ENCODE measurements at places on chromosomes 5 and 9. TPM values are rescaled to one million over a fixed set of nuclear protein-coding genes. Genes with fewer than 3 reads are reported as not detected.

CA9 gene
- 21.8 TPM for total RNA-seq

- no peak for DNase-seq
Measured at GRCh38 chr5:118776755-118777154, 211.6 kb downstream of the DTWD2 start.

DNA sequence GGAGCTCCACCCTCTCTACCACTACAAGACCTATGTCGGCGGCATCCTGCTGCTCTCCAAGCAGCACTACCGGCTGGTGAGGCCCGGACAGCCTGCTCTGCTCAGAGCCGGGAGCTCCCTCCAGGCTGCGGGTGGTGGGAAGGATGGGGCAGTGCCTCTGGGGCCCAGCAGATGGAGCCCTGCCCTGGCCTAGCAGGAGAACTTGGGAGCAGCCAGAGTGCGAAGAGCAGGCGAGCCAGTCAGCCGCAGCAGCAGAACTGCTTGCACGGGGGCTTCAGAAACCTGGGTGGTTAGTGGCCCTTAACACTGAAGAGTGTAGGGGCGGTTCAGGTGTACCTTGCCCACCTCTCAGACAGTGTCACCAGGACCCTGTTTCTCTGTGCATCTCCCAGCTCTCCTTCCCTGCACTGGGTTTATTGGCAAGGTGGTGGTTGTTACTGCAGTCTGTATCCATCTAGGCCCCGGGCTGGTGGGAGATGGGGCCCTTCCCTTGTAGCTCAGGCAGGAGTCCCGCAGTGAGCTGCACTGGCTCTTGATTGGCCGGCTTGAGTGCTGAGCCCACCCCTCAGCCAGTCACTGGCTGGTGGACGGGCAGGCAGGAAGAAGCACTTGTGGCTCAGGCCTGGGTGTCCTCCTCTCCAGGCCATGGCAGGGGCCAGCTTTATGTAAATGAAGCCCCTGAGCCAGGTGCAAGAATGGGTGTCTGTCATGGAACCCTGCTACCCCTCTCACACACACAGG, 7.7 kb downstream of the B4GALT7 start:
- peak; percentile 85 for DNase-seq

DNA sequence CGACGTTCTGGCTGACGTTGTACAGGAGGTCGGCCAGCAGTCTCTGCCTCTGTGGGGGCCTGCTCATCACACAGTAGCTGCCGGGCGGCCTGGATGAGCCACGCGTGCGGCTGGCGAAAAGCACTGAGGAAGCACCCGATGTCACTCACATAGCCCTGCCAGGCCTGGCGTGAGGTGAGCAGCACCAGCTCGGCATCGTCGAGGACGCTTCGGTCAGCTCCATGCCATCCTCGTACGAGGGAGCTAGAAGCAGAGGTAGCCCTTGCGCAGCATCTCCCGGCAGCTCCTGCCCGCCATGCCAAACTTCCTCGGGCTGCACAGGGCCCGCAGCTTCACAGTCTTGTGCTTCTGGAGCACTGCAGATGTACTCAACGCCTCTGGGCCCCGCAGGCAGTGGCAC, 6.2 kb downstream of the NDUFB6 start:
- DNase-seq, result no peak

DNA sequence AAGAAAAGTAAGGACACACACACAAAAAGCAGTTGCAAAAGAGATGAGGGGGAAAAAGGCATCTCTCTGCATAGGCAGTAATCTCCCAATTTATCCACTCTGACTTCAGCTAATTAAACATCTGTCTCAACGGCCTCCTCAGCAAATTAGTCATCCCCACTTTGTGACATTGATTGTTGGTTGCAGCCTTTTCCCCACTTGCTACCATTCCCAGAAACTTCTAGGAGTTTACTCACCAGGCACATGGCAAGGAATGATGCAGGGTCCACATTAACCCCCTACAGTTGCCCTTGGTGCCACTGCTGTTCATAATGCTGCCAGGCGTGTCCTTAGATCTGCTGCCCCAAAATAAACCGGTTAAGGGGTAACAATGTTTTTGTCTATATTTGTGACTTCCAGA, 174.6 kb downstream of the MAPKAP1 start:
- no peak for DNase-seq

TRPM3 gene
- total RNA-seq, result 1.3 TPM

CTXN3 gene
- total RNA-seq, result not detected

CAVIN4 gene
- total RNA-seq, result 0.33 TPM

GRCh38 chr5:14396066-14396465, 185.5 kb upstream of the OTULINL start:
- no peak for DNase-seq

DNA sequence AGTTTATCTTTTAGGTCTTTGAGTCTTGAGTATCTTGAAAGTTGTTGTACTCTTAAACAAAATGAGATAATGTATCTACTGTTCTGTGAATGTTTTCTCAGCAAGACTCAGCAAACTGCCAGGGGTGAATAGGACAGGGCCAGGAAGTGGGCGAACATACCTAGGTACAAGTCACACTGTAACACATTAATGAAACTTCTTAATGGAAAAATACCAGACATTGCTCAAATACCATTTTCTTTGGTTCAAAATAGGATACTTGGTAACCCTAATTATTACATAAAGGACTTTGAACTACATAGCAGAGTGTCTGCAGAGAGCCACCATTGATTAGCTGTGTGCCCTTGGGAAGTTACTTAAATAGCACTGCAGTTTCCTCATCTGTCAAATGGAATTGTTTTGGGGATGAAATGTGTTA, 197.5 kb downstream of the ARHGEF28 start:
- peak; percentile 51 for DNase-seq

PRKAA1 gene
- total RNA-seq, result 70.9 TPM

GRCh38 chr5:115962239-115962564, at the start of gene LVRN:
Gene LVRN, plus strand, starts transcription at chr5:115962475. Its CDS starts 143 bp downstream, at chr5:115962618.
- no peak for DNase-seq

GRCh38 chr5:64861281-64861680, 92.6 kb downstream of the CWC27 start:
- no peak for DNase-seq

- DNase-seq, result peak; percentile 84
Measured at GRCh38 chr5:179060116-179061008, at the start of gene ZNF354C. Gene ZNF354C, plus strand, starts transcription at chr5:179060373. Its CDS starts 1,696 bp downstream, at chr5:179062069.

- DNase-seq, result no peak
Measured at GRCh38 chr5:133412661-133413060, 199.7 kb downstream of the FSTL4 start.

- no peak for DNase-seq
Measured at GRCh38 chr5:32201122-32201753, 27.1 kb upstream of the GOLPH3 start.

DNA sequence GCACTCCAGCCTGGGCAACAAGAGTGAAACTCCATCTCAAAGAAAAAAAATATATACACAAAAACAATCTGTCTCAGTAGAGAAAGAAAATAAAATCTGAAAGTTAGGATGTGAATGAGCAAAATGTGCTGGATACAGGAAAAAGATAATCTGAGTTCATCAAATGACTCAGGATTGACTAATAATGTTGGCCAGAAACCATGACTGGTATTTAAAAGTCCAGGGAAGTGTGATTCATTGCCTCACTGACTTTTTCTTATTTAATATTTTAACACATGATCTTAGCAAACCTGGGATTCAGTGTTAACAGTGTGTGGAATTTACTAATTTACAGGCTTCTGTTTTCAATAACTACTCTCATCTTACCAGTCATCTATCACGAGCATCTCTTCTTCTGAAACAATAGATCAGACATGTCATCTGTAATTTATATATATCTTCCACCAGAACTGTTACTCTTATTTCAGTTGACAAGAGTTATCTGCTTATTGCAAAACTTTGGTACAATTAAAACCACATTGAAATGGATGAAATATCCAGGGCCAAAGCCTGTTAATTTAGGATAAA, 256.7 kb downstream of the CDH12 start:
- no peak for DNase-seq

- DNase-seq, result no peak
Measured at GRCh38 chr5:82817897-82818676, 259.1 kb downstream of the TMEM167A start.

GRCh38 chr5:67065237-67065636, 131.4 kb downstream of the CD180 start:
- DNase-seq, result no peak

CDO1 gene
- total RNA-seq, result 7.3 TPM

DNA sequence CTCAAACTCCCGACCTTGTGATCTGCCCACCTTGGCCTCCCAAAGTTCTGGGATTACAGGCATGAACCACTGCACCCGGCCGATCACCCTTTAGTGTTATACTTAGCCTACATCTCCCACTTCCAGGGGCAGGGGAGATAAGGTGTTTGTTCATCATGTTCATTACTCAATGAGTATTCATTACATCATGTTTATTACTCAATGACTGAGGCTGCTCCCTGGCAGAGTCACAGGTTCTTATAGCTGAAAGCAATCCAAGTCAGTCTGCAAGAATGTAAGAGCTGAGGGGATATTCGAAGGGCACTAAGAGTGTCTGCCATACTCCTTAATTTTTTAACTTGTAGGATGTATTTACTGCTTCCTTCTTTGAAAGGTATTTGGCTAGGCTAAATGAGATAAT, 214.2 kb downstream of the SPATA31D1 start:
- no peak for DNase-seq

DNA sequence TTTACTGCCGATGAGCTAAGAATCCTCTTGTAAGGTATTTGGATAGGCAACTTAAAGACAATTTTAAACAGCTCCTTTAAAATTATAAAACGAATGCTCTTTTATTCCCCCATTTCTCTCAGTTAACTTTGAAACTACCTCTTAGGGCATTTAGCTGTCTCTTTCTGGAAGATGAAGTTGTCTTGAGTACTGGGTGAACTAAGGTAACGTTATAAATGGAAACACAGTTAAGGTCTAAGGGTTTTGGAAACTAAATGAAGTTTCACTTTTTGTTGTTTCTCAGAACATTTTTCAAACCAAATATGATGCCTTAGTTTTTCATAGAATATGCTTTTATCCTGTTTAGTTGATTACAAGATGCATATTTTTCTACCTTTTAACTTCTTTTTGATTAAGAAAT, 6.8 kb downstream of the UBE2R2 start:
- no peak for DNase-seq

GRCh38 chr5:107476783-107477182, 194.0 kb downstream of the EFNA5 start:
- DNase-seq, result peak; percentile 15

NEUROG1 gene
- not detected for total RNA-seq

GRCh38 chr5:103624675-103625074, 62.1 kb upstream of the NUDT12 start:
- DNase-seq, result no peak

GNA14 gene
- 5.3 TPM for total RNA-seq

DNA sequence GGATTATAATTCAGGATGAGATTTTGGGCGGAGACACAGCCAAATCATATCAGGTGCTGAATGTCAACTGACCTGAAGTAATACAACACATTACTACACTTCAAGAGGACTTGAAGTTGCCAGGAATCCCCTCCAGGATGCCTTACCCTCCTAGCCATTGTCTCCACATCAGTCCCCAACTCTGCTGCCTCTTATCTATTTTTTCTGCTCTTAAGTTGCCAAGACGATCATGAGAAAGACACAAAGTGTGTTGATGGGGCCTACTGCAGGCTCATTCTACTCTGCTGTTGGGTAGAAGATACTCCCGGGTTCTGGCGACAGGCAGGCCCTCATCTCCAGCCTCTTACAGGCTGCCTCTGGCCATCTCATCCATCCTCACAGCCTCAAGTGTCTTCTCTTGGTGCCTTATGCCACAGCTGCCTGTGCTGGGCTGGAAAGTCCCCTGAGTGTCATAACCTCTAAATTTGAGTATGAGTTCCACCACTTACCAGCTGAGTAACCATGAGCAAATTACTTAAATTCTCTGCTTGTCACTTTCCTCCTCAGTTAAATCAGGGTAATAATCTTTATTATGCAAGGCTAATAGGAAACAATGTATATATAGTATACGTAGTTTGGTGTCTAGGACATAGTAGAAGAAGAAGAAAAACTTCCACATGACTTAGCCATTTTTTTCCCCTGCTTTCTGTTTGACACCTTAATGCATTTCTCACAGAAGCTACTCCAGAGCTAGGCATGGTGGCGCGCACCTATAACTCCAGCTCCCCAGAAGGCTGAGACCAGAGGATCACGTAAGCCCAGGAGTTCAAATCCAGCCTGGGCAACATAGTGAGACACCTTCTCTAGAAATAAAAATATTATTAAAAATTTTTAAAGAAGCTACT, 73.0 kb upstream of the SNX2 start:
- DNase-seq, result no peak

DNA sequence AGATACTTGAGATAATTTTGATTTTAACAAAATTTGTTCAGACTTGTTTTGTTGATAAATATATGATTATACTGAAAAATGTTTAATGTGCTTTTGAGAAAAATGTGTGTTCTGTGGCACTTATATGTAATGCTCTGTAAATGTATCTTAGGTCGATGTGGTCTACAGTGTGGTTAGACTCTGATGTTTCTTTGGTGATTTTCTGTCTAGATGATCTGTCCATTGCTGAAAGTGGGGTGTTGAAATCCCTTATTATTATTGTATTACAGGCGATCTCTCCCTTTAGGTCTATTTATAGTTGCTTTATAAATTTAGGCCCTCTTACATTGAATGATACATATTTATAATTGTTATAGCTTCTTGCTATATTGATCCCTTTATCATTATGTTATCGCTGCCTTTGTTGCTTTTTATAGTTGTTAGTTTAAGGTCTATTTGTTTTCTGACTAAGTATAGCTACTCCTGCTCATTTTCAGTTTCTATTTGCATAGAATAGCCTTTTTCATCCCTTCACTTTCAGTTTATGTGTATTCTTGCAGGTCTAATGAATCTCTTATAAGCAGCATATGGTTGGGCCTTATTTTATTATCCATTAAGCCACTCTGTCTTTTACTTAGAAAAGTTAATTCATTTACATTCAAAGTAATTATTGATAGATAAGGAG, 124.3 kb downstream of the MRPS30 start:
- DNase-seq, result no peak

AK8 gene
- total RNA-seq, result not detected

PURA gene
- 34.6 TPM for total RNA-seq

FYB1 gene
- 2.9 TPM for total RNA-seq

DNA sequence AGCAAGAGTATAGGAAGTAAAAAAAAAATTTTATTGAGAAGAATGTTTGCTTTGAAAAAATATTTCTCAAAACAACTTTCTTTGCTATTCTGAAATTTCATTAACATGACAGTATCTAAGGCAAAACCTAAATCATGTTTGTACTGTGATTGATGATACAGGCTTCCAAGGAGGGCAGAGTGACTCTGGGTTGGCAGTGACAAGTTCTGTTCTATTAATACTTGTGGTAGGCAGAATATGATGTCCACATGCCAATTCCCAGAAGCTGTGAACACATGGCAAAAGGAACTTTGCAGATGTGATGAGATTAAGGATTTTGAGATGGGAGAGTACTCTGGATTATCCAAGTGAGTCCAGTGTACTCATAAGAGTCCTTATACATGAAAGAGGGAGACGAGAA, 16.6 kb downstream of the CCDC125 start:
- no peak for DNase-seq

DNA sequence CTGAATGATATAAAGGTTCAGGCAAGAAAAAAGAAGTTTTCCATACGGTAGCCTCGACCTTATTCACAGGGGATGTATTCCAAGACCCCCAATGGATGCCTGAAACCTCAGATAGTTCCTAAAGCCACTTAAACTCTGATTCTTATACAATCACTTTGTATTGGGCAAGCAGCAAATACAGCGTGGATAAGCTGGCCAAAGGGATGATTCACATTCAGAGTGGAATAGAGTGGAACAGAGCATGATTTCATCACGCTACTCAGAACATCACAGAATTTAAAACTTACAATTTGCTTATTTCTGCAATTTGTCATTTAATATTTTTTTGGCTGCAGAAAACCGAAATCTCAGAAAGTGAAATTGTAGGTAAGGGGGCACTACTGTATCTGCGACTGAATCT, 40.5 kb upstream of the CDH18 start:
- DNase-seq, result no peak
